ENCODE measurements at places on chromosomes 13 and 19.

GRCh38 chr13:97413694-97414093 lies 20.3 kb upstream of the RAP2A start:
- DNase-seq = no peak

- no peak for DNase-seq
These were observed 29.5 kb downstream of the ENOX1 start for GRCh38 chr13:43757266-43757665.

DNA sequence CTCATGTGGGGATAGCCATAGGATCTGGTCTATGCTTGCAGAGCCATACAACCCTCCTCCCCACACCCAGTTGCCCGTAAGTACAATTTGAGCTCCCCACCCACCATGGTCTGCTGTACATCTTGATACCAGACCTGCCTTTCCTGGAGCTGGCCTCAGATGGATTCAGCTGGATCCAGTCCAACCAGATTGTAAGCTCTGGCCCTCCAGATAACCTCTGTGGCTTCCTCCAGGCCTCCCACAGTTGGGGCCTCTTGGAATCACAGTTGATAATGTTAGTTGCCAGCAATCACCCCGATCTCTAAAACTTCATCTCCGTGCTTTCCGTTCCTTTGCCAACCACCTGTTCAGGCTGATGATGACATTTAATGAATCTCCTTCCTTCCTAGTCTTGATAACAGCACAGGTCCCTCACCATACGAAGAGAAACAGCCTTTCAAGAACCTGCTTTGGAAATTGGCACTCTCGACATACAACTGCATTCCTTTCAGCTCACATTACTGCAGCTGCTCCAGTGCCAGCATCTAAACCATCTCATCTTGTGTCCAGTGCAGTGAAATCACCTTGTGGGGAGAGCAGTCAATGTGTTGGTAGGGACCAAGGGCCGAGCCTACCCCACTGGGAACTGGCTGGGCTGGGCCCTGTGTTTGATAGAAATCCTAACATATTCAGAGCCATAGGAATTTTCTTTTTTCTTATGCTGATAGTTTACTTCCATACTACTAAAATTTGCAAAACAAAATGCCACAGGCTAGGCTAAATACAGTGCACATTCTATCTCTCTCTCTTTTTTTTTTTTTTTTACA lies 15.1 kb upstream of the FOXO1 start:
- no peak for DNase-seq

DNA sequence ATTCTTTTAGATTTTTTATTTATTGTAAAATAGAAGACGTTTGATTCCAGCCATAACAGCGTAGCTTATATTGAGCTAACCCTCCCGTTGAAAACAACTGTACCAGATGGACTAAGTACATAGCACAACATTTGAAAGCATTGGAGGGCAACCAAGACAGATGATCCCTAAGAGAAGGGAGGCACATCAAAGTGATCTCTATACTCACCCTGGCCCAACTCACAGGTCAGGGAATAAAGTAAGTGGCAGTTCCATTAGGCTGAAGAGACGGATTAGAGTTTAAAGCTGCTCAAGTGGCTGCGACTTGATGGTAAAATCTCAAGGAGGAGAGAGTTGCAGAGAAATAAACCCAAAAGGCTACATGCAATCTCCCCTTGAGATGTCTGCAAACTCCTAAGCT lies 65.1 kb upstream of the ITM2B start:
- DNase-seq = no peak
